ENCODE measurements at places on chromosomes 6 and 20.

DNA sequence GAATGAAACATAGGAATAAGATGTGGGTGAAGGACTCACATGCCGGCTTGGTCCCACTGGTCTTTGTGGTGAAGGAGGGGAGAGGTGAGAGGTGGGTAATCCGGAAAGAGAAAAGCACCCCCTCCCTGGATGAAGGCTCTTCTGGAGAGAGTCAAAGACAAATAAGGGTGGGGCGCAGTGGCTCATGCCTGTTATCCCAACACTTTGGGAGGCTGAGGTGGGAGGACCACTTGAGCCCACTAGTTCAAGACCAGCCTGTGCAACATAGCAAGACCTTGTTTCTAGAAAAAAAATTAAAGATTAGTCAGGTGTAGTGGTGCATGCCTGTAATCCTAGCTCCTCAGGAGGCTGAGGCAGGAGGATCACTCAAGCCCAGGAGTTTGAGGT, 3.1 kb downstream of the LTB start:
- DNase-seq, result no peak

DNA sequence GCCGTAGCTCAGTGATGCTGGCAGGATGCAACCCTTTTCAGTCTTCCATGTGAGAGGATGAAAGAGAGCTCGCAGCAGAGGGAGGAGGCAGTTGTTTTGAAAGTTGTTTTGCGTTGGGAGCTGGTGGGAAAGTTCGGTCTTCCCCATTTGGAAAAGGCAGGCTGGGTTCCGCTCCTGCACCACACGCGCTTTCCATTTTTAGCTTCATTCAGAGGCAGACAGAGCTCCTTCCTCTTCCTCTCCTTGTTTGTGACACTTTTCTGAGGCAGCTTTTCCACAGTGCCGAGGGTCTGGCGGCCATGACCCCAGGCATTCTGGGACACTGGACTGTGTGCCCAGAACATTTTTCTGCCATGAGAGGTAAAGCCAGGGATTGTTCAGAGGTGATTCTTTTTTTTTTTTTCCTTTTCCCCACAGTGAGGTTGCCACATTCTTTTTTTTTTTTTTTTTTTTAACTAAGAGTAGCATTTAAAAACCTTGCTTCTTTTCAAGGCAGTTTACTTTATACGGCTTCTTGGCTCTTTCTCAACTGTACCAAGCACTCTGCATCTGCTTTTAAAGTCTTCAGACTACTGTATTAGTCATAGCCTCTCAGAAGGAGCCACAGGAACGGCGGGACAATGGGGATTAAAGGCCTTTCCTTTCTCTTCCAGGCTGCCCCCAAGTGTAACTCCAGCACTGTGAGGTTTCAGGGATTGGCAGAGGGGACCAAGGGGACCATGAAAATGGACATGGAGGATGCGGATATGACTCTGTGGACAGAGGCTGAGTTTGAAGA, 1.6 kb downstream of the PRDM1 start:
- DNase-seq, result no peak

DNA sequence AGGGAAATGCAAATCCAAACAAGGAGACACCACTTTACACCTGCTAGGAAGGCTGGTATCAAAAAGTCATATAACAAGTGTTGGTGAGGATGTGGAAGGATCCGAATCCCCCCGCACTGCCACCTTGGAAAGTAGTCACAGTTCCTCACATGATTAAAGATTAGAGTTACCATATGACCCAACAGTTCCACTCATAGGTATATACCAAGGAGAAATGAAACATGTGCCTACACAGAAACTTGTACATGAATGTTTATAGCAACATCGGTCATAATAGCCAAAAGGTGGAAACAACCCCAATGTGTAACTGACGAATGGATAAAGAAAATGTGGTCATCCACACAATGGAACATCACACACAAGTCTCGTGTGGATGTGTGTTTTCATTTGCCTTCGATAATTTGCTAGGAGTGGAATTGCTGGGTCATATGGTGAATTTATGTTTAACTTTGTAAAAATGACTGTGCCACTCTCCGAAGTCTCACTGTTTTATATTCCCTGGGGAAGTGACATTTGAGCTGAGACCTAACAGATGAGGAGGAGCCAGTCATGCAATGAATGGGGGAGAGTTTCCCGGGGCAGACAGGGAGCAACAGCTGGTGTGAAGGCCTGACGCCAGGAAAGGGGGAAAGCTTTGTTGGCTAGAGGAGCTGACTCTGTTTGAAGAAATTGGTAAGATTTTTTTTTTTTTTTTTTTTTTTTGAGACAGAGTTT, 125.9 kb upstream of the MLN start:
- DNase-seq, result no peak

DNA sequence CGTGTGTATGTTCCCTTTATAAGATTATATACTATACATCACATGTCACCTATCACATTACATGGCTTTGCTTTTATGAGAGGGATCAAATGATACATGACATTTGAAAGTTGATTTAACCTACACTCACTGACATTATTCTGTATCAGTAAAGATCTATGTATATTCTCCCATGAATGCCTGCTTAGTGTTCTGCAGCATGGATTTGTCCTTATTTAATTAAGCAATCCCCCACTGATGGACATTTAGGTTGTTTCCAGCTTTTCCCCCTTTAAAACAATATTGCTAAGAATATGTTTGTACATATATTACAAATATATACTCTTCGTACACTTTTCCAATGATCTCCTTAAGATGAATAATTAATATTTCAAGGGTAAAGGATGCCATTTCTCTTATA, 297.4 kb downstream of the TFAP2C start:
- no peak for DNase-seq

- DNase-seq, result no peak
Observed at GRCh38 chr6:145091586-145092142, 643.7 kb downstream of the EPM2A start.

DNA sequence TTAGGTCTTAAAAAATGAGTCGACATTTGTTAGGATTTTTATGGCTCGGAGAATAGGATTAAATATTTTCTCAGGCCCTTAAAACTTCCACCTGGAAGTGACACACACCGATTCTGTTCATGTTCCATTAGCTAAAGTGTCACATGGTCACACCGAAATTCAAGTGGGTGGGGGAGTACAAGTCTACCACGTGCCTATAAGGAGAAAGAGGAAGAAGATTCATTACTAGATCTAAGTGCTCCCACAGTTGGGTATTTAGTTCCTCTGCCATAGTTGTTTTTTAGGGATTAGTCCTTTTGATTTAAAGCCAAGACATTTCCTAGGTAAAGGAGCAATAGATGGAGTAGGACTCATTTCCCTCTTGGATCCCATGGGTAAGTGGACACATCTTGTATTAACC, 4.9 kb upstream of the TOX2 start:
- DNase-seq, result peak; percentile 56

GRCh38 chr20:63461104-63461763, 11.2 kb downstream of the KCNQ2 start:
- DNase-seq, result no peak

- no peak for DNase-seq
Observed at GRCh38 chr6:128492386-128492785, 28.0 kb downstream of the PTPRK start.

GRCh38 chr6:142474531-142475289, 172.9 kb downstream of the ADGRG6 start:
- DNase-seq, result peak; percentile 54

DNA sequence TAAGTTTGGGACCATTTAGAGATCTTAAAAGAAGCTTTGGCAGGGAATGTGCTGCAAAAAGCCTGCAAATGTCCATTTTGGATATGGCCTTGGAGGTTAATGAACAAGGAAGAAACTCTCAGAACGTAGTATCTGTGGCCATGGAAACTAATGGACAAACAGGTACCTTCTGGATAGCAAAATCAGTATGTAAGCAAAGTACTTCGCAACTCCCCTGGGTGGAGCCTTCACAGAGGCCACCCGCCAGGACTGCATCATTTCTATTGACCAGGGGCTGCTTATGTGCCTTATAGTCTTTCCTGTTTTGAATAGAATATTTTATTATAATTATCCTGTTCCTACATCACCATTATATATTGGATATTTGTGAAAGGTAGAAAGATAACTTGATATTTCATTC, 510.8 kb upstream of the SYNCRIP start:
- no peak for DNase-seq

- DNase-seq, result no peak
Observed at GRCh38 chr6:158024566-158025297, 43.1 kb downstream of the SYNJ2 start.

DNA sequence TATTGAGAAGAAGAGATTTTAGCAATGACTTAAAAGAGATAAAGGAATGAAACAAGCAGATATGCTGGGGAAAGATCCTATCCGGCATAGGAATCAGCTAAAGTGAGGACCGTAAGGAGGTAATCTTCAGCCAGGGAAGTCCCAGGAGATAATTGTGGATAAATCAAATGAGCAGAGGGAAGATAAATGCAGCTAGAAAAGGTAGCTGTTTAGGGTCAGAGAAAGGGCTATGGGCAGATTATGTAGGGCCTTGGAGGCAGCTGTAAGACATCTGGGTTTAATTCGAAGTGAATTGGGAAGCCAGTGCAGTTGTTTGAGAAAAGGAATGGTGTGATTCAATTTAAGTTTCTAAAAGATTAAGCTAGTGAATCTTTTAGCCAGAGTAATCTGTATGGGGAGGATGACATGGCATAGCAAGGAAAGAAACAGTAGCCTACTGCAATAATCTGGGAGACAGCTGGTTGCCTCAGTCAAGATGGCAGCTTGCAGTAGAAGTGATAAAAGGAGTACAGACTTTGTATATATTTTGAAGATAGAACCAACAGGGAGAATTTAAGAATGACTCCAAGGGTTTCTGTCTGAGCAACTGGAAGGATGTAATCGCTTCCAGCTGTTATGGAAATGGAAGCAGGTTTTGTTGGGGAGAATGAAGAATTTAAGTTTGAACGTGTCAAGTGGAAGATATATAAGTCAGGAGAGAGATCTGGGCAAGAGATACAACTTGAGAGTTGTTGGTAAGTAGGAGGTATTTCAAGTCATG, 552.3 kb upstream of the FLRT3 start:
- DNase-seq, result no peak

GRCh38 chr6:158284007-158284875, 28.0 kb upstream of the TULP4 start:
- DNase-seq, result no peak

GRCh38 chr6:129007701-129008373, 124.9 kb downstream of the LAMA2 start:
- no peak for DNase-seq

DNA sequence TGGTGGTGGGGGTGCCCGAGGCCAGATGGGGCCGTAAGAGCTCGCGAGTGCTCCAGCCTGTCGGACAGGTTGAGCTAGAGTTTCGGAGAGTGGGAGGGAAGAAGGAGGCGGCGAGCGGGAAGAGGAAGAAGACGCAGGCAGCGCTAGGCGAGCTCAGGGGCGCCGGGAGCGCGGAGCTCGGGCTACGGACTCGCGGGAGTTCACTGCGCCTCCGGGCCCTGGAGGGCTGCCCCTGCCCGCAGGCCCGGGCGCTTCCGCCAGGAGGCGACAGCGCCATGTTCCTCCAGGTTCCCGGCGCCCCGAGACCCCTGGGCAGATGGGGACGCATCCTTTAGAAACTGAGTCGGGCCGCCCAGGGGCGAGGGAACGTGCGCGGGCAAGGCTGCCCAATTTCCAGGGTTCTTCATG, 984 bp downstream of the TFAP2C start:
- peak; percentile 51 for DNase-seq

DNA sequence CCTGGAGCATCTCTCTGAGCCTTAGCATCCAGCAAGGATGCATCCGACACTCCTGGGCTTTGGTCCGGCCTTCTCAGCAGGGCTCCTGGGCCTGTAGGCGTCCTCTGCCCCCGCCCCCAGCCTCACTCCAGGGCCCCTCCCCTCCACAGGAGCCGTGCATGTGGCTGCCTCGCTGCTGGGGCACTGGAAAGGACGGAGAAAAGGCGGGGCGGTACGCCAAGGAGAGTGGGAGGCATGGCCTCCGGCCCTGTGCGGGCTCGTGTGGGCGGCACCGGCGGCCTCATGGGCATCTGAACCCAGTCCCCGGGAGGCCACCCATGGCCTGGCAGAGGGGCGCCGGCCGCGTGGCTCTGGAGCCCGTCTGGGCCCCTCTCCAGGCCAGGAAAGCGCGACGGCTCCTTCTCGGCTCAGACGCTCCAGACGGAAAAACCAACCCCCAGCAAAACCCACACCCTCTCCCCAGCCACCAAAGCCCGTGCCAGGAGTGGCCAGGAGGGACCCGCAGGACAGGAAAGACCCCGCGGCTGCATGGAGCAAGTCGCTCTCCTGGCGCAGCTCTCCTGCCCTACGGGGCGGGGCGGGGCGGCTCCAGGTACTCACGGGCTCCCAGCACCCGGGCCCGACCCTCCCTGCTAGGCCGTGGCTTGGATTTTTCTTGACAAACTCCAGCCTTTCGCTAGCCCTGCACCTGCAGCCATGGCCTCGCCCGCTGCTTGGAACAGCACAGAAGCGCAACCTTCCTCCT, 419.9 kb downstream of the QKI start:
- no peak for DNase-seq

DNA sequence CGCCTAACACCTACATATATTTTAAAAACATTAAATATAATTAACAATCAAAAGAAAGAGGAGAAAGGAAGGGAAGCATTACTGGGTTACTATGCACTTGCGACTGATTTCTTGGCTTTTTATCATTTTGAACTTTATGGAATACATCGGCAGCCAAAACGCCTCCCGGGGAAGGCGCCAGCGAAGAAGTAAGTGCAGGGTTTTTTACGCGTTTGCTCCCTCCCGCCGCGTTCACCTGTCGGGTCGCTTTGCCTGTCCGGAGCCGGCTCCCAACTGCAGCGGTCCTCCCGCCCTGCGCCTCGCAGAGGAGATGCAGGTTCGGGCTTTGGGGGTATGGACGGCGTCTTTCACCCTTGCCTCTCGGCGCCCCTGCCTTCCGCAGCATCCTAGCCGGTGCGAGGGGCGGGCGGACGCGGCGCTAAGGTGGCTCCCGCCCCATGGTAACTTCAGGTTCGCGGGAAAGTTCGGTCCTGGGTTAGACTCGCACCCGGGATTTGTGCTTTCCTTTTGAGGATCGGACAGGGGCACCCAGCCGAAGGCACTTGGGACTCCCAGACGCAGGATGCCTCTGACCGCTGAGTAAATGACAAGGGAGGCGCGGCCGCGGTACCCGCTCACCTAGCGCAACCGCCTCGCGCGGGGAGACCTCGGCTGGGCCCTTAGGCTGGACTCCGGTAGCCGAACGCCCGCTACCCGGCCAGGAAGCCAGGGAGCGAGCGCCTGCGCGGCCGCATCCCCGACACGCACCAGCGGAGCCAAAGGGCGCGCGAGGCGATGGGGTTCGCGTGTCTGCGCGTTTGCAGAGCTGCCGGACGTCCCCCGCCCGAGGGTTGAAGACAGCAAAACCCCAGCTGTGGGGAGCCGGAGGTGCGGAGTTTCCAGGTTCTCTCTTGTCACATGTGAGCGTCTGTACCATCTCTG, 891 bp downstream of the RSPO3 start:
- peak; percentile 65 for DNase-seq

DNA sequence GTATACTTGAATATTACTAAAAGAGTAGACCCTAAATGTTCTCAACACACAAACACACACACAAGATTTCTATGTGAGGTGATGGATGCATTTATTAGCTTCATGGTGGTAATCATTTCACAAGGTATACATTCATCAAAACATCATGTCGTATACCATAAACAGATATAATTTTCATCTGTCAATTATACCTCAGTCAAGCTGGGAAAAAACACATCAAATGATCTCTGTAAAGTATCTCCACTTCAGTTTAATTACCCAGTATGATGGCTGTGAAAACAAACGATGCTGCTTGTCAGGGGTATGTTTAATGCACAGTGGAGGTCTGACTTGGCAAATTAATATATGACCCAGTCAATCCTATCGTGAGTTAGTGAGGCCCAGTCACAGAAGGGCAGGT, 157.2 kb downstream of the MTFR2 start:
- DNase-seq, result no peak

- DNase-seq, result no peak
Observed at GRCh38 chr6:30571762-30572082, 480 bp downstream of the ABCF1 start.

All from GM13976 (cell line).